NCI-H460 (cell line): ENCODE measurements at places on chromosomes 5 and 9.

- no peak for DNase-seq
These were observed 23.1 kb upstream of the MVB12B start for GRCh38 chr9:126303488-126303887.

DNA sequence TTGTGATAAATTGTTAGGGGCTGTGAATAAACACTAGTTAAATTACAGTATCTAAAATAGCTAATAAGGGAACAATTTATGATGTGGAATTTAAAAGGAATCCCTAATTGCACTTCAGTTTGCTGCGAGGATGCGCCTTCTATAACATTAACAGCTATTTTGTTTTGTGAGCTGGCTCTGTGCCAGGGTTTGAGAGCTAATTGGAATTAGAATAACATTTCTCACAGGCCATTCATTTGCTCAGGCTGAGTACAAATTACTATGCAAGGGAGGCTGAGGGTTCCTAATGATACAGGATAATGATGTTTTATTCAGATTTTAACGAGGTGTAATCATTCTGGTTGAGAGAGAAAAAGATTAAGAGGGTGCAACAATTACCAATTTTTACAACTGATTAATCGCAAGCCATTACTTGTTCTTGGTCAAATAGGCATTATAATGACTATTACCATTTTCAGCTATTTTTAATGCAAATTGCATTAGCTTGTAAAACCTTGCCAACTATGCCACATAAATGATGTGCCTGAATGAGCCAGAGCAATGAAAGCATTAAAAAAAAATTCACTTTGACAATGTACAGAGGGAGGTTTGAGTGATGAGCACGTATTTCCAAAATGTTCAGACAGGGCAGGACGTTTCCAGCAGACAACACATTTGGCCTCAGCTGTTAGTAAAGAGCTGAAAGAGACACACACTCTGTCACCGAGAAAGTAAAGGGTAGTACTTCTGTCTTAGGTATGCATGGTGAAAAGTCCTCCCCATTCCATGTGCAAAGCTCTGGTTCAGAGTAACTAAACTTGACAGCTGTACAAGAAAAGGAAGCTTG lies 576.5 kb downstream of the TLE1 start:
- DNase-seq: no peak

DNA sequence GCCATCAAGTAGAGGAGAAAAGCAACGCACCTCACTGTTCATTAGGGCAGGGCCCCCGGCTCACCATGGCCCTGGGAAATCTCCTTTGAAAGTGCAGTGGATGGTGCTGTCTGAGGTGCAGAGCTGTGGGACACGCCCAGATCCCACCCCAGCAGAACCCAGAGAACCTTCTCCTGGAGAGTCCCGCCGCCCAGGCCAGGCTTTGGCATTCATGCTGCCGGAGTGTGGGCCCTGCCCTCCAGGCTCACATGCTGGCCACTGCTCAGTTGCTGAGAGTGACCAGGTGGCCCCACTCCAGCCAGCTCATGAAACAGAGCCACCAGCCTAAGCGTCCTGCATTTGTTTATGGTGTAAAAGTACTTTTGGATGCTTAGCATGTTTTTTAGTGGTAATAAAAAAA lies 23.8 kb upstream of the LRRC14B start:
- no peak for DNase-seq

DNA sequence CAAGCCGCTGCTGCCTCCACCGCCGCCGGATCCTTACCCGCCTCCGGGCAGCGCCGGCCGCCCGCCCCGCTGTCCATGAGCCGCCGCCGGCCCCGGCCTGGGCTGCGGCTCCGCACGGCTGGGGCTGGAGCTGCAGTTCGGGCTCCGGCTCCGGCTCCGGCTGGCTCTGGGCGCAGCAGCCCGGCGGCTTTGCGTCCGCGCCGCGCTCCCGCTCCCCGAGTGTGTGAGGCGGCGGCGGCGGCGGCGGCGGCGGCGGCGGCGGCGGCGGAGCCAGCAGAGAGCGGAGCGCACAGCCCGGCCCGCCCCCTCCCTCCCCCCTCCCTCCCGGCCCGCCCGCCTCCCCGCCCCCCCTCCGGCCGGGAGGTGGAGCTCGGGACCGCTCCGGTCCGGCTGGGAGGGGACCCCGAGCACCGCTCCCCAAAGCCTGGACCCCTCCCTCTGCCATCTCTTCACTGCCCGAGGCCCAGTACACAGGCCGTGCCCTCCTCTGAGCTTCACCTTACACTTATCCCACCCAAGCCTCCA lies at the start of gene PCDH1:
Gene PCDH1, minus strand, starts transcription at position 225 of the 525 bp plus-strand sequence. Its CDS starts 148 bp downstream, at position 77.
- peak; percentile 29 for DNase-seq

- DNase-seq: no peak
These were observed 12.8 kb downstream of the LRRC8A start for GRCh38 chr9:128894764-128895163.

DNA sequence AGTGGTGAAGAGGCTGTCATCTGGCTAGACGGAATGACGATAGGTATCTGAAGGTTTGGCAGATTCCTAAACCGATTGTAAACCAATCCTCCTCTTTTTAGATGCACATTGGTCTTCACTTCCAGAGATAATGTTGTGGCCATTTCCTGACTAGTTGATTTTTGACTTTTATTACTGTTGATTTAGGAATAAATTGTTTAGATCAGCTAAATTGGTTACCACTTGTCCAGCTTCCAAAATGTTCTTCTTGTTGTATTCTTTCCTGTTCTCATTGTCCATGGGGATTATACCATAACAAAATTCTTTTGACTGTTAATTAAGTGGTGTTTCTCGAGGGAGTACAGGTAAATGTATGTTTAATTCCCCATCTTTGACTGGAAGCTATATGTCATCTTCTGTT lies 119.7 kb downstream of the MACROH2A1 start:
- DNase-seq: no peak

DNA sequence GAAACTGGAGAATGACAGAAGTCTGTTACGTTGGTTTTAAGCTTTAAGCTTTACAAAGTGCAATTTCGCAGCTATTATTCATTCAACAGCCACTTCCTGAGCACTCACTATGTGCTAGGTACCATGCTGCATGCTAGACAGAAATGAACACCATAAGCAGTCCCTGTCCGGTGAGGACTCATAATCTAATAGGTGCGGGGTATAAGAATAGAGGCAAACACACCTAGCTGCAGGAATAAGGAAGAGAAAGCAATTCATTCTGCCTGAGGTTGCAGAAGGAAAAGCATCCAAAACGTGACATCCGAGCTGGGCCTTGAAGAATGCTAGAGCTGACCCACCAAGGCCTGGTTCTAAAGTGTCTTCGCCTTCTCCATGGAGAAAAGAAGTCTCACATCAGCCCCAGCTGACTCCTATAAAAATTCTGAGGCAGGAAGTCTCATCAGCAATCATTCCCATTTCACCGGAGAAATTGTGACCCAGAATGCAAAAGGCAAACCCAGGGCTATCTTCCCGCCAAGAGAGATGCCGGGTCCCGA lies 542 bp downstream of the FKBP15 start:
- no peak for DNase-seq

- no peak for DNase-seq
These were observed 467.8 kb downstream of the TMEM232 start for GRCh38 chr5:110258460-110259216.

GRCh38 chr5:94709277-94709676 lies 90.8 kb downstream of the SLF1 start:
- no peak for DNase-seq

GRCh38 chr9:92747459-92748232 lies 17.0 kb downstream of the BICD2 start:
- peak; percentile 26 for DNase-seq

DNA sequence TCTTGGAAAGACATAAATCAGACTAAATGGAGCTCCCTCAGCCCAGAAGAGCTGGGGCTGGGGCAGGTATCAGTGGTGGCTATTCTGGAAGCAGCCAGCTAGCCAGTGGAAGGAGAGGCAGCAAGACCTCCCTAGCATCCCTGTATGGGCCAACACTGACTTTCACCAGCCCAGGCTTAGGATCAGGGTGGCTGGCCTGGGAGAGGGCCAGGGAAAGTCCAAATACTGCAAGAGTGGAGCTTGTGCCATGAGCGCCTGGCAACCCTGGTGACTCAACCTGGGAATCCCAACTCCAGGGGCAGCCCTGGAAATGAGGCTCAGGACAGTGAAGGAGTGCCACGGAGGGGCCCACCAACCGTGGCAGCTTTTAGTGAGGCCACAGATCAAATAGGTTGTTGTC lies 7.6 kb upstream of the IRF1 start:
- DNase-seq: no peak
